ENCODE measurements at places on chromosomes 1 and 21.

DNA sequence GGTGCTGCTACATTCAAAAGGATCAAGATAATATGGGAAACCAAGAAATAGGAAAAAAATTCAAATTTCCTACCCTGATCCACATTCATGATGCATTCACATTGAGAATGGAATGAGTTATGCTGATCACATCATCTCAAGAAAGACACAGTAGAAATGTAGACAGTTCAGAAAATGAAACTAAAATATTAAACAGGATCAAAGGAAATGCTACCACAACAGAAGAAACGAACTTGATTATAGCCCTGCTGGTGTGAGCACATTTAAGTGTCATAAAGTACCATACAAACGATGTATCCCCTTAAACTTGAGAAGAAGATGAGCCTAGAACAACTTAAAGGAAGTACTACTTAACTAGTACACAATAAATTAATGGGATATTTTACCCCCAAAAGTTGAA is 21.3 kb downstream of the SYDE2 start:
- DNase-seq = no peak

GRCh38 chr21:39666681-39667315 is 54.1 kb downstream of the B3GALT5 start:
- no peak for DNase-seq

DNA sequence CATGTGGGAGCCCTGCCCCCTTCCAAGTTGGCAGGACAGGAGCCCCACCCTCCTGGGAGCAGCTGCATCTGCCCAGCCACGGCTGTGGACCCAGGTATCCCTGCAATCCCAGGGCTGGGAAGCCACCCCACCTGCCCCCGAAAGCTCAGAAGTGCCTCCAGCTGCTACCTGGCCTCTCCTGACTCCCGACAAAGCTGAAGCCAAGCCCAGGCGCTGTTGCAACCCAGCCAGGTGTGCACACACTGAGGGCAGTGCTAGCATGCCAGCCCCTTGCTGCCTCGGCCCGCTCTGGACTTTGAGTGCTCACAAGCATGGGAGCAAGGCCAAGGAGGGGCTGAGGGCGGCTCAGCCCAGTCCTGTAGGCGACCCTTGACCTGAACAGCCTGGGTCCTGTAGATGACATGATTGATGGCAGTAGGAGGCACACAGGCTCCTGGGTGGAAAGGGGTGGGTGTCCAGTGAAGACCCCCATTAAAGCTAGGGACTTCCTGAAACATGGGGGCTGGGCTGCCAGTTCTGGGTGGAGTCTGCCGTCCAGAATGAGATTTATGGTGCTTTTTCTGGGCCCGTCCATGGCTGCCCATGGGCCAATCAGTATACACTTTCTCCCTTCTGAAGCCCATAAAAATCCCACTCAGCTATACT is 2.8 kb upstream of the SSU72 start:
- no peak for DNase-seq

DNA sequence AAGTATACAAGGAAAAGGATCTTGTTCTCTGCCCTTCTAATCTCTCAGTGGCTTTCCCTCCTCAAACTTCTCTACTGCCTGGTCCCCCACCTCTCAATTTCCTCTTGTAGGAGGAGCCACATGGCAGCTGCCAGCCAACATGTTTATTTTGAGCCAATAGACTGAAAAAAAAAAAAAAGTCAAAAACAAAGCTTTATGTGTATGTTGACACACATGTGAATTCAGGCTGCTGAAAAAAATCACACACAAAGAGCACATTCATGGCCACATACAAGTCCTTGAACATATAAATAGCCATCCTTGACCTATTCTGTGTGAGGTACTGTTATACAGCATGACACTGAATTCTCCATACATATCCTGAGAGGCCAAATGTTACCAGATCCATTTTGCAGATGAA is 3.7 kb downstream of the PTPN14 start:
- DNase-seq = no peak

DNA sequence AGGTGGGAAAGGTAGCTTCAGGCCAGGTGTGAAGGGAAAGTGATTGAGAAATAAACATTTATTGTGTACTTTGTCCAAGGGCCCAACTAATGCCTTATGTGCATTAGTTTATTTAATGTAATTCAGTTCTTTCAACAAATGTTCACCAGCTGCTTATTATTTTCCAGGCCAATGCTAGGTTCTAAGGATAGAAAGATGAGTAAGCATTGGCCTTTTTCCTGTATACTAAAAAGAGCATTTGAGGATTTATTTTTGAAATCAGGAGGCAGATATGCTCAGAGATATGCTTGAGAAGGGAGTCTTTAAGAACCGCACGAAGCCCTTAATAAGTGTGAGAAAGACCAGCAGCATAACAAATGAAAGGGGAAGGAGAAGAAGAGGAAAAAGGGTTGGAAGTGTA is 32.0 kb downstream of the CLCA1 start:
- DNase-seq = no peak

DNA sequence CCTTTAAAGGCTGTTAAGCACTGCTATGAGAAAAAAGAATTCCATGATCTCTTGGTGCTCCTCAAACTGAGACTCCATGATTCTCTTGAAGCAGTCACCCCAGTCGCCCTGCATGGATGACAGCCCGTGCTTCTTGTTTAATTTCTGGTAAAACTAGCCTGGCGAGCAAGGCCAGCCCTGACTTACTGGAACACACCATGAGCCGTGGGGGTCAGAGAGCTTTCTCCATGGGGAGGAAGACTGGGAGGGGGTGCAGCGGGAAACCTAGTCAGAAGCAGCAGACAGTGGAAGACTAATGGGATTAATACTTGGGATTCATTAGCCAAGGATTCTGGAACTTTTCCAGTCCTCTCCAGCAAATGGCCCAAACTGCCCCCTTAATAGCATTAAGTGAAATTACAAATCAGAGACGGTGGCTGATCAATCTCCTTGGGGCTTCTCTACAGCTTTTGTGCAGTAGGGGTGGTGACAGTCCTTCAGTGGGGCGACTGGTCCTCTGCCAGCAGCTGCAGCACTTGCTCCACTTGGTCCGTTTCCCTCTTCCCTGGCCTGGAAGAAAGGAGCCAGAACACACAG is 57.2 kb upstream of the LRRN2 start:
- DNase-seq = no peak

DNA sequence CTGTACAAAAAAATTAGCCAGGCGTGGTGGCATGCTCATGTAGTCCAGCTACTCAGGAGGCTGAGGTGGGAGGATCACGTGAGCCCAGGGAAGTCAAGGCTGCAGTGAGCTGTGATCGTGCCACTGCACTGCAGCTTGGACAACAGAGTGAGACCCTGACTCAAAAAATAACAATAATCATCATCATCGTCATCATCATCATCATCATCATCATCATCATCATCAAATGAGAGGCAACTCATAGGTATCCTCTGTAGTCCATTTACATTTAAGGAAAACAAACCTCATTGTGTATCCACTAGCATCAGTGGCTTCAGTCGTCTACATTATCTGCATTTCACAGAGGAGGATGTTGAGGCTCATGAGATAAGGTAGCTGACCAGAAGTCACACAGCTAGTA is 68.8 kb upstream of the SELENON start:
- DNase-seq = no peak

DNA sequence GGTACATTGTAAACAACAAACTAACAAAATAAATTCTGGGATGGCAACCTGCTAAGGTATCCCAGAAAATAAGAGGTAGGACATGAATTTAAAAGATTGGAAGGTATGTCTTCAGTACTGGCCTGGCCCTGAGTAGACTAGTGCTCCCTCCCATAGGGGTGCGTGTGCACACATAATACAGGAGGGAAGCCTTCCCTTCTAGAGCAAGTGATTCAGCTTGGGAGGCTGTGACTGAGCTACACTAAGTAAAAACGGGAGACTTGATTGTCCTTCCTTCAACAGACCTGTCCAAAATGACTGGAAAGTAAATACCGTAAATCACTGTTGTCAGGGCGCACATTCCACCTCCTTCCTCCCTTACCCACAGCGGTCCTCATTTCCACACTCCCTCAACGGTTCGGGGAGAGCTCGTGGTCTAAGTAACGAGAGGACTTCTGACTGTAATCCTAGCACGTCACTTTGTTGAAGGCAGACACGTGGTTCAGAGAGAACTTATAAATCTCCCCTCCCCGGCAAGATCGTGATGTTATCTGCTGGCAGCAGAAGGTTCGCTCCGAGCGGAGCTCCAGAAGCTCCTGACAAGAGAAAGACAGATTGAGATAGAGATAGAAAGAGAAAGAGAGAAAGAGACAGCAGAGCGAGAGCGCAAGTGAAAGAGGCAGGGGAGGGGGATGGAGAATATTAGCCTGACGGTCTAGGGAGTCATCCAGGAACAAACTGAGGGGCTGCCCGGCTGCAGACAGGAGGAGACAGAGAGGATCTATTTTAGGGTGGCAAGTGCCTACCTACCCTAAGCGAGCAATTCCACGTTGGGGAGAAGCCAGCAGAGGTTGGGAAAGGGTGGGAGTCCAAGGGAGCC is at the start of gene TGFB2:
Gene TGFB2, plus strand, starts transcription at position 523 of the 859 bp plus-strand sequence. CDS start 1,366 bp downstream, outside the sequence.
- no peak for DNase-seq

- no peak for DNase-seq
Observed at GRCh38 chr1:230299191-230300006, 126.7 kb downstream of the PGBD5 start.

All from GM13977 (cell line).